NCI-H187 treated with DMSO at 0.1 percent for 48 hours (cell line): ENCODE measurements at places on chromosomes 13 and 19.

GRCh38 chr19:8449830-8450229, 5.1 kb downstream of the HNRNPM start:
- no peak for DNase-seq

DNA sequence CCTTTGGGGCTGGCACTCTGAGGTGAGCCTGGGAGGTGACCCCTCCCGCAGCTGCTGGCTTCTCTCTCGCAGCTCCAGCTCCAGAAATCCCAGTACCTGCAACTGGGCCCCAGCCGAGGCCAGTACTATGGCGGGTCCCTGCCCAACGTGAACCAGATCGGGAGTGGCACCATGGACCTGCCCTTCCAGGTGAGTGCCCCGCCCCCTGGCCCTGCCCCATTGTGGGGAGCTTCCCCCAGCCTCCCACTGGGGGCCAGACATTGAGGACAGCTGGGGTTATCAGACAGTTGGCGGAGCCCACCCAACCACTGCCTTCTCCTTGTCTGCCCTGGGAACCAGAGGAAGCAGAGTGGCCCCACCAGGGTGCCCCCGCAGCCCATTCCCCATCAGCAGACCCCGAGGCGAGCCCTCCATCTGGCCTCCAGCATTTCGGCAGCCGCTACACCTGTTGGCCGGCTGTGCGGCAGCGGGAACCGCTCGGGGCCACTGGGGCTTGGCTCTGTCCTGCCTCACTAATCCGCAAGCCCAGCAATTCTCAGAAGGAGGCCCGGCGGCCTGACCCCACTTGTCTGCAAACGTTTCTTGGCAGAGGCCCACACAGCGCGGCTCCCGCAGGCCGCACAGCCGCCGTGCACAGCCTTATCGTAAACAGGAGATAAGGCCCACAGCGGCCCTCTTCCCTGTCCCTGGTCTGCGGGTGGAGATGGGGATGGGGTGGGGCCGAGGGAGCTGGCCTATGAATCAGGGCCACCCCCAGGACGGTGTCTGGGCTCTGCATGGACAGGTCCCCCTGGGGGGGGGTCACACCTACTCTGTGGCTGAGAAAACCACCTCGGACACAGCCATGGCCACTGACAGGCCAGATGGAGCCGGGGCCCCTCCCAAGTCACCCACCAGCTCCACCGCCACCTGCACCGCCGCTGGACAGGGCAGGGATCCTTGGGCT, 48.0 kb downstream of the COMP start:
- no peak for DNase-seq

DNA sequence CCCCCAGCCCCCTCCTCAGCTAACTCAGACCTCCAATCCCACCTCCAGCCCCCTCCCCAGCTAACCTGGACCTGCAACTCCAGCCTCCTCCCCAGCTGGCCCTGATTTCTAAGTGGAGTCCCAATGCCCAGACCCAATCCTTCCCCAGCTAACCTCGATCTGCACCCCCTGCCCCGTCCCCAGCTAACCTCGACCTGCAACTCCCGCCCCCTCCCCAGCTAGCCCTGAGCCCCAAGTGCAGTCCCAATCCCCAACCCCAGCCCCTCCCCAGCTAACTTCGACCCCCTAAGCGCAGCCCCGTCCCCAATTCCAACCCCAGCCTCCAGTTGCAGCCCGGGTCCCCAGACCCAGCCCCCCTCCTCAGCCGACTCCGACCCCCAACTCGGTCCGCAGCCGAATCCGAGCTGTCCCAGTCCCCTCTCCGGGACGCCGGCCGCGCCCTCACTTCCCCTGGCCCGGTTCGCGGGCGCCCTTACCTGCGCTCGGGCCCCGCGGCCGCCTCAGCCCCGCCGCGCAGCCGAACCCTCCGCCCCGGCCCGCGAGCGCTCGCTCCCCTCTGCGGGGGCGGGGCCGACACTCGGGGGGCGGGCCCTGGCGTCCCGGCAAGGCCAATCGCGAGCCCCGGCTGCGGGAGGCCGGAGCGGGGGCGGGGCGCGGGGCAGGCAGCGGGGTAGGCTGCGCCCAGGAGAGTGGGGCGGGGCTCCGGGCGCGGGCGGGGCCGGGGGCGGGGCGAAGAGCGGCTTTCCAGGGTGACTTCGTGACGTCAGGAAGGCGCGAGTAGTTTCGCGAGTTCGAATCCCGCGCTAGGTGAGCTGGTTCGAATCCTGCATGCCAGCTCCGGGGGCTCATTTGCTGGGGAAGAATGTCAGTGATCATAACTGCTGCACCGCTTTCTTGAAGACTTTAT, at the start of gene GNG7:
Gene GNG7 (minus strand): TSS at position 525 of the 907 bp plus-strand sequence. CDS start 182,006 bp downstream, outside the sequence.
- no peak for DNase-seq

- DNase-seq = no peak
Measured at GRCh38 chr19:31231237-31231636, 118.0 kb downstream of the TSHZ3 start.

GRCh38 chr19:6340493-6341201, 7.2 kb upstream of the ACER1 start:
- DNase-seq = no peak

DNA sequence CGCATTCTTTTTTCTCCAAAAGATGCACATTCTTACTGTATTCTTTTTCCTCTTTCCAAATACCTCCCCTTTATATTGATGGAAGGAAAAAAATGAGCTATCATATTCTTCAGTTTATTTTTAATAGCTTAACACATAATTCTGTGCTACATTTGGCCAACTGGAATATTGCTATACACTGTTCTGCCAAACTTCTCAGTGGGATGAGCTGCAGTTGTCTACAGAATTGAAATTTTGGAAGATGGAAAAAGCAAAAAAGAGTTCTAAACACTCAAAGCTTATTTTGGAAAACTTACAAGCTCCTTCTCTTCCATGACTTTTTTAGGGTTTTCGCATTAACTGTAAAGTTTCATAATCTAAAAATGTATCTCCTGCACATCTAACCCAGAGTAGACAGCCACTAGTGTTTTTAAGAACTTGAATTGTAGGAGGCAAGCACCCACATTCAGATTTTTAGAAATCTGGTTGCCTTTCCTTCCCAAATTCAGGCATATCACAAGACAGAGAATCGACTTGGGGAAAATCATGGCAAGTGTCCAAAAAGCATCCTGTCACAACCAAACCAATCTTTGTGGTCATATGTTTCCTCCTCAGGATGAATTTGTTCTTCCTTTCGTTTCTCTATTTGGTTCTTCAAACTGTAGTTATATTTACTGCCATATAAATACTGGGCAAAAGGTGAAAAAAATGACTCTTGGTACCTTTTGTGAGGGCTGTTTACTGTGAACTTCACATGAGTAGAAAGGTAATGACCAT, 111.4 kb upstream of the FRY start:
- no peak for DNase-seq

- DNase-seq = no peak
Measured at GRCh38 chr19:13255041-13255718, 105.0 kb downstream of the IER2 start.

DNA sequence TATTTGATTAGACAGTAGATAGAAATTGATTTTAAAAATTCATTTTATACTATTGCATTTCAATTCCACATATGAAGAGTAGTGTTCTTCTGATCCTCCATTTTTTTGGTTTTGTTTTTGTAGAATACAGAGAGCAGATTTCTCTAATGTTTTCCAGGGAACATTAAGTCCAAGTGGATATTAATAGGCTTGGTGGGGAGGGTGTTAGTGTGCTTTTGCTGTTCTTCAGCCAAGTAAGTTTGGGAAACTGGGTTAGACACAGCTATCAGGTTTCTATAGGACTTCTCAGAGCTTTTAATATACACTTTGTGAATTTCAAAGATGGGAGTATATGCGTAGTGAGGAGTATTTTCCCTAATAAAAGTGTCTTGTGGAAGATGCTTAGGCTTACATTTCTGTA, 21.8 kb downstream of the NAA16 start:
- DNase-seq = no peak

DNA sequence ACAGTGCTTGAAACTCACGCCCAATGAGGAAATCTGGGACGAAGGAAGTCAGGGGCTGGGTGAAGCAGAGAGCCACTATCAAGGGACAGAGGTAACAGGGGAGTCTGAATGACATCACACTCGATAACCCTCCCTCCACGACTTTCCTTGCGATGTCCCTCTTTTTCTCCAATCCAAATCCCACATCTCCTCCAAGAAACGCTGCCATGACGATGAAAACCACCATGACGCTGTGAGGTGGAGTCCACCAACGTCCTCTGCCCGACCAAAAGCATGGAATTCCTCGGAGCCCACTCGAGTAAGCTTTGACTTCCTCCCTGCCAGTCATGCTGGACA, 967 bp downstream of the REXO1 start:
- DNase-seq = no peak

DNA sequence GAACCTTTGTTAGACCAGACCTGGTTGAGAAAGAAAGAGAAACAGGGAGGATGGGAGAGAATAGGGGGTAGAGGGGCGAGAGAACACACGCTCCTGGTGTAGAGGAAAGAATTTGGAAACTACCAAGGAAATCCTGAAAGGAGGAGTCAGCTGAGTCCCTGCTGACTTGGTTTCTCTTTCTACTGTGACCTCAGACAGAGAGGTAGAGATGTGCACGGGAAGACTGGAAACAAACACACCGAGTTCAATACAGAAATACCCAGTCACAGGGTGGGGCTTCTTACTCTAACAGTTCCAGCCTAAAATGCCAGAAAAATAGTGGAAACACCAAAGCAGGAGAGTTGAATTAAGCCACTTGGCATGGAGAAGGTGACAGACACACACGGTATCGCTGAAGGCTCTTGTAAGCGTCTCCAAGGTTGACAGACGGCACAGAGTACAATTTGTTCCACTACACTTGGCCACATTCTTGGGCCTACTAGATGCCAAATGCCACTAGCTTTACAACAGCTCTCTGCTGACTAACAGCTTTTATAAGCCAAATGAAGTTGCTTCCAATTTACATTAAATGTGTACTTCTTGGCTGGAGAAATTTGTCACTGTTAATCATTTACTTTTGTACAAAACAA, 28.1 kb downstream of the LATS2 start:
- no peak for DNase-seq

GRCh38 chr19:47247308-47247990, 8.9 kb upstream of the CCDC9 start:
- DNase-seq = no peak

- no peak for DNase-seq
Measured at GRCh38 chr19:28530406-28531035, 682.4 kb downstream of the UQCRFS1 start.

- no peak for DNase-seq
Measured at GRCh38 chr13:37651891-37652290, 53.3 kb upstream of the POSTN start.

GRCh38 chr13:51746802-51747201, 57.2 kb downstream of the DHRS12 start:
- DNase-seq = no peak

GRCh38 chr13:48852911-48853727, 122.6 kb upstream of the FNDC3A start:
- DNase-seq = no peak
